Small intestine (tissue), 16 donors: ENCODE measurements at places on chromosomes 11 and 22. TPM values are rescaled to one million over a fixed set of nuclear protein-coding genes. Genes with fewer than 3 reads are reported as not detected.

Gene TMEM191B
- polyA plus RNA-seq: 0.81 TPM

DNA sequence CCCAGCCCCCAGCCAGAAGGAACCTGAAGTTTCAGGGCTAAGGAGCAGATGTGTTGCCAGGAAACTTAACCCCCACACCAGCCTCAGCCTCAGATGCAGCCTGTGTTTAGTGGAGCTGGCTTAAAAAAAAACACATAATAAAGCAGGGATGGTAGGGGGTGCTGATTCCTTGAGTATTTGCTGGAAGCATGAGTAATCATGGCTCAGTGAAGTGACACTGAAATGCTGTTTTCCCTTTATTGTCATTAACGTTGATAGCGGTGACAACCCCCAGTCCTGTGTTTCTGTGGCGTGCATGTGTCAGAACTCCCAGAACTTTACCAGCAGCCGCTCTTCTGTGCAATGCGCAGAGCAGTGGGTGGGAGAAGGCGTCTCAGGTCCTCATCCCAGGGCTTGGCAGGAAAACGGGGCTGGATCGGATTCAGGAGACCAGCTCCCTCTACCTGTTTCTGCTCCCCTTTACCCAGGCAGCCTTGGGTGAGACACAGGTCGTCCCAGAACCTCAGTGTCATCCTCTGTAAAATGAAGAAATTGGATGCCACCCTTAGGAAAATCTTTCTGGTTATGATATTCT is 1282.1 kb downstream of the TBC1D22A start:
- no peaks in the 10 kb centered on the region for H3K4me1 ChIP-seq

DNA sequence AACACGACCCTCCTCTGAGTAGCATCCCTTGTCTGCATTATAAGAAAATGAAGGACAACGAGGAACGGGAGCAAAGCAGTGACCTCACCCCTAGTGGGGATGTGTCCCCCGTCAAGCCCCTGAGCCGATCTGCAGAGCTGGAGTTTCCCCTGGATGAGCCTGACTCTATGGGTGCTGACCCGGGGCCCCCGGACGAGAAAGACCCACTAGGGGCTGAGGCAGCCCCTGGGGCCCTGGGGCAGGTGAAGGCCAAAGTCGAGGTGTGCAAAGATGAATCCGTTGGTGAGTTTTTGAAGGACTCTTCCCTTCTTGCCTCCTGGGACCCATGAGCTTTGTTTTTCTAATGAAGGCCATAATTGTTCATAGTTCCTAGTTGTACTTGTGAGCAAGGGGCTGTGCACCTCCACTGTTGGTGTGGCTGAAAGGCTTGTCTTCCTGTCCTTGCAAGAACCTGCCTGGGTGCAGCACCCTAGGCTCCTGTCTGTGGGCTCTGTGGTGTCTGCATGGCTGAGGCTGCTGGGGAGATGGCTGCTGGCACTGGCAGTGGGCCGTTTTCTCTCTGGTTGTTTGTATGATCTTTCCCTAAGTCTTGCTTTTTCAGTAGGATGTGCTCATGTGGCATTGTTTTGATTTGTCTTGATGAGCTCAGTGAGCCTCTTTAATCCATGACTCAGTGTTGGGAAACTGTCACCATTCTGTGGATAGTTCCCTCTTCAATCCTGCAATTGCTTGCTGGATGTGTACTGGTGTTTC is 10.1 kb downstream of the DGCR8 start:
- H3K4me3 ChIP-seq: no peak overlapping the region
- no peak for DNase-seq
- H3K27ac ChIP-seq: no peak overlapping the region

DNA sequence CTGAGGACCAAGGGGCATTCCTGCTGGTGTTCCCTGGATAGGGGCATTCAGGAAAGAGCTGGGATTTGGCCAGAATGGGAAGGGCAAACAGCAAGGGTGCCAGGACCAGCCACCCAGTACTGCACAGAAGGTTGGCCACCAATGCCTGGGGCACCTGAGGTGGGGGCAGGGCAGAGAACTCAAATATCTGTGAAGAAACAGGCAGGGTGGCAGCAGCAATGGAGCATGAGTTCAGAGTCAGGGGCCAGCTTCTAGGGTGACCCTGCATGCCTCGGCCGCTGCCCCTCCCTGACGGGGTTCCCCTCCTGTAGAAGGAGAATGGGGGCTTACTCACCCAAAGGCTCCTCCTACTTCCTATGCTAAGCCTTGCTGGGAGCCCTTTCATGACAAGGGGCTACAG is 79.3 kb upstream of the SHANK2 start:
- no peak overlapping the region for H3K4me3 ChIP-seq
- H3K27ac ChIP-seq: no peak overlapping the region
- no peaks in the 10 kb centered on the region for H3K36me3 ChIP-seq
- no peak for DNase-seq

DNA sequence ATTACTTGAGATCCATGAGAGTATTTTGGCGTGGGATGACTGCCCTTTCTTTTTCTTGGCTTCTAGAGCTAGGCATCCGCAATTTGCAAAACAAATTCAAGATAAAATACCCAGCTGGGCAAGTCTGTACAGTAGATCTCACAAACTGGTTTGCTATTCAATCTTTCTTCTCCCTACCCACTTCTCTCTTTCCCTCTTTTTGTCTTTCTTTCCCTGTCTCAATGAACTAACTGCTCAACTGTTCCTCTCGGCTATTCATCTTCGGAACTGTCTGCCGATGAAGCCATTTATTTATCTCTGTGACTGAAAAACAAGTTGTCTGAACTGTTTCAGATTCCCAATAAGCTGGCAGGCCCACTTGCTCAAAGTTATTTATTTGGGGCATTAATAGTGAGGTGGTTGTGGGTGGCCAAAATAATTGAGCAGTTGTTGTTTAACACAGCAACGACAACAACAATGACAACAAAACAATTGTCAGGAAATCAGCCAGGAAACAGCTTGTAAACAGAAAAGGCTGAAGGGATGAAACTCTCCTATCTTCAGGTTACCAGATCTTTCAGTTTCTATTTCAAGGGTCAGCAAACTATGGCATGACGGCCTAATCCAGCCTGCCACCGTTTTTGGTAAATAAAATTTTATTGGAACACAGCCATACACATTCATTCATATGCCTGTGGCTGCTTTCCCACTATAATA is 76.0 kb upstream of the MTMR2 start:
- H3K27me3 ChIP-seq: no peaks in the 10 kb centered on the region
- H3K4me3 ChIP-seq: no peak overlapping the region
- no peaks in the 10 kb centered on the region for H3K36me3 ChIP-seq
- no peaks in the 10 kb centered on the region for H3K4me1 ChIP-seq
- no peak for DNase-seq
- peak overlapping the region; percentile 50 for H3K27ac ChIP-seq
